ENCODE measurements at places on chromosomes 16 and 17.

GRCh38 chr17:56890390-56890789, 23.5 kb downstream of the TRIM25 start:
- DNase-seq, result no peak

- no peak for DNase-seq
Measured at GRCh38 chr17:58728798-58729197, 26.9 kb upstream of the PPM1E start.

DNA sequence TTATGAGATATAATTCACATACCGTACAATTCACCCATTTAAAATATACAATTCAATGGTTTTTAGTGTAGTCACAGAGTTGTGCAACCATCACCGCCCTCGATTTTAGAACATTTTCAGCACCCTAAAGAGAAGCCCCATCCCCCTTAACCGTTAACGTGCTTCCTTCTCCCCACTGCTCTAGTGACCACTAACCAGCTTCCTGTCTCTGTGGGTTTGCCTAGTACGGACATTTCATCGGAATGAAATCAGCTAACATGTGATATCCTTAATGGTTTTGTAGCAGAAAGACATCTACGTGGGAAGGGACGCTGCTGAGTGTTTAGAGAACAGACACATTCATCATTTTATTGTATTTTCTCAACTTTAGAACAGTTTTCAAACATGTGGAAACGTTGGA, 80.8 kb upstream of the HSBP1 start:
- no peak for DNase-seq

- DNase-seq, result peak; percentile 71
Measured at GRCh38 chr16:66511602-66512271, 38.2 kb downstream of the TK2 start.

DNA sequence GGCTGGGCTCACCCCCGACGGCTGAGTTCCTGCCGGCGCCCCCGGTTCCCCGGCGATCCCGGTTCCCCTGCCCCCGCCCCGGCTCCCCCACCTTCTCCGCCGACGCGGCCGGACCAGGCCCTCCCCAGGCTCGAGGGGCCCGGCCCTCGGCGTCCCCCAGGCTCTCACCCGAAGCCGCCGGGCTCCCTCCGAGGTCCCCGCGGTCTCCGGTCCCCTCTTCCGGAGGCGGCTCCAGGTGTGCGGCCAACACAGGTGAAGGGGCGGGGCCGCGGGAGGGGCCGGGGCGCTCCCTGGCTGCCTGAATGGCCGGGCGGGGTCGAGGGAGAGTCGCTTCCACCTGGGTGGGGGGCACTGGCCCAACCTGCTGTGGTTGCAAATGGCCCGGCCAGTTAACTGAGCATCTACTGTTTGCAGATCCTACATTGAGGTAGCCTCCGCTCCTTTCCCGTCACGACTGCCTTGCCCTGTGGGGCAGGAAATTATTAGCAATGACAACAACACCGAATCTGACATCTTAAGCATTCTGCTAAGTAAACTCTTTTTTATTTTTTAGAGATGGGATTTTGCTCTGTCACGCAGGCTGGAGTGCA, at the start of gene BICDL2:
BICDL2 (minus strand) TSS at position 219 of the 590 bp plus-strand sequence. CDS start 1,448 bp downstream, outside the sequence.
- no peak for DNase-seq

DNA sequence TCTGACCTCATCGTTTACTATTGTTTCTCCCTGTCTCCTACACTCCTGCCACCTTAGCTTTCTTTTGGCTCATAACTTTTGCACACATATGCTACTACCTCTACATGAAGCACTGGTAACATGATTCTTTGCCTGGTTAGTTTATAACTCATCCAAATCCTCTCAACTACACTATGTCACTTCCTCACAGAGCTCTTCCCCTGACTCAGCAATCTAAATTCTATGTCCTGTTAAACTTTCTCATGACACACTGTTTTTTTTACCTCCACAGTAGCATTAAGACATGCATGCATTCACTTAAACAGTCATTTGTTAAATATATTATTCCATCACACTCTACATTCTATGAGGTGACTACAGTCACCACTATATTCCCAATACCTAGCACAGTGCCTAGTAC, 19.7 kb downstream of the APPBP2 start:
- peak; percentile 14 for DNase-seq

DNA sequence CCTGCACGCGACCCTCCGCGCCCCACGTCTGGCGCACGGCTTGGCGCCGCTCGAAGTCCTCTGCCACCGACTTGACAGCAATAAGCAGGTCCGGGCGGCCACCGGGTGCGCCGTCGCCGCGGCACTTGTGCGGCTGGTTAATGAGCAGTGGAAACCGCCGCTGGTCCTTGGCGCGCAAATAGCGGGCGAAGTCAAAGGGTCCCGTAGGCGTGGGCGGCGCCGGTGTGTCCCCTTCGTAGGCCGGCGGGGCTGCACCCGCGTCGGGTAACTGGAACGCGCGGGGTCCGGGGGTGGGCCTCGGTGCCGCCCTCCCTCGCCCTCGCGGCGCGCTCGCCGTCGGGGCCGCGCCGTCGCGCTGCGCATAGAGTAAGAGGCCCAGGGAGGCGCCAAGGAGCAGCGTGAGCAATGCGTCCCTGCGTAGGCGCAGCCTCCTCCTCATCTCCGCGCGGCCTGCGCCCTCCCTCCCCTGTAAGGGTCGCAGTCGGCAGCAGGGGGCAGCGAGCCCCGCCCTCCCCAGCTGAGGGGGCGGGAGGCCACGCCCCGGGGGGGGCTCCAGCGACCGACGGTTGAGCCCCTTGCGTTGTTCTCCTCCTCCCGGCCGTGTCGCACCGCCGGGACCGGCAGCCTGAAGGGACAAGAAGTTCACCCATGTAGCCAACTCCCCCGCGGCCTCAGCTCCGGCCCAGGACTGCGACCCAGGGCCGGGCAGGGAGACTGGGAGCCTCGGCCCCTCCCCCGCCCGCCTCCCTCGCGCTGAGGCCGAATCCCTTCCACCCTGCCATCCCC, 558 bp downstream of the B3GNT9 start:
- no peak for DNase-seq

DNA sequence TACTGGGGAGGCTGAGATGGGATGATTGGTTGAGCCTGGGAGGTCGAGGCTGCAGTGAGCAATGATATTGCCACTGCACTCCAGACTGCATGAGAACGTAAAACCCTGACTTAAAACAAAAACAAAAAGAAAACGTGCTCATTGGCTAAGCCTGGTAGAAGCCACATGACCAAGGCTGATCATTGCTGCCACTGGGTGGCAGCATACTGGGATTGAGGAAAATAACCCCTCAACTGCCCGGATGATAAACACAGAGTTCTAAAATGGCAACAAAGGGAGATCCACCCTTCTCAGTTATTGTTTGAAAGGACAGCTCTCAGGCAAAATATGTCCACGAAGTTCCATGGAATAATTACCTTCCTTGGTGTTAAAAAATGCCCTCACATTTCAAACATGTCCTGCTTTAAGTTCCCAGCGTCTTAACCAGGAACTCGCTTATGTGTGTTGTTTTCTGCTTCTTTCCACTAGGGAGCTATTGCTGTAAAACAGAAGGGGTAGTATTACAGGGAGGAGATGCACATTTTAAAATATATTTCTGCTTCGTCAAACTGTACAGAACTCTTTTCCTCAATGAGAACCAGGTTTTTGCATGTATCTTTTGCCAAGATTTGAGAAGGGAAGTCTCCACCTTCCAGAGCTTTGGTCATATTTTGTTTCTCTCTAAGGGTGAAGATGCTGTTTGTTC, 675.3 kb downstream of the MAF start:
- DNase-seq, result no peak

DNA sequence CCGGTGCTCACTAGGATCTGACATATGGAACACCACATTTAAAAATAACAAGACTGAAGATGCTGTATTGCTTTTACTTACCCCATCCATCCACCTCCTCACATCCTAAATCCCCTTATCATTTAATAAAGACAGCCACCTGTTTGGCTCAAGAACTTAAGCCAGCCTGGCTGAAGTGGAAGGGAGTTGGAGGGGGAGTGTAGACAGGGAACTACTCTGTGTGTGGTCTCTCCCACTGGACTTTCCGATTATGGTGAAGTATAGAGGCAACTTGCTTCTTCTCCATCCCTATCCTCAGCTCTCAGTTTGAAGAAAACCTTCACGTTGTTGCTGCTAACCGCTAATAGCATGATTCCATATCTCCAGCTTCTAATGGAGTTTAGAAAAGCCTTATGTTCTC, 313.4 kb downstream of the CDH11 start:
- DNase-seq, result no peak
